ENCODE measurements at places on chromosomes 4 and X.

DNA sequence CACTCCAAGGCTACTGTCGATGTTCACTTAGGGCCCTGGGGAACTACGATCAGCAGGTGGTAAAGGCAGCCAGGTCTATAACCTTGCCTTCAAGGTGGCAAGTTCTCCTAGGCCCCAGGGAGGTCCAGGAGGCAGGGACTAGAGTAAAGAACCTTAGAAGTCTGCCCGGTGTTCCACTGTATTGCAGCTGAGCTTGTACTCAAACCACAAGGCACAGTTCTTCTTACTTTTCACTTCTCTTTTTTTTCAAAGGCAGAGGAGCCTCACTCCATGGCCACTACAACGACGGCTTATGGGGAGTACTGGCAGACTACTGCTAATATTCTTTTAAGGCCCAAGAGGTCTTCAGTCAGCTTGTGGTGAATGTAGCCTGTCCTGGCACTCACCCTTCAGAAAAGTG lies 78.8 kb upstream of the GPR174 start:
- DNase-seq: no peak

GRCh38 chr4:8774071-8774470 lies 97.6 kb downstream of the HMX1 start:
- no peak for DNase-seq

GRCh38 chrX:13254870-13255269 lies 65.0 kb downstream of the ATXN3L start:
- DNase-seq: no peak

DNA sequence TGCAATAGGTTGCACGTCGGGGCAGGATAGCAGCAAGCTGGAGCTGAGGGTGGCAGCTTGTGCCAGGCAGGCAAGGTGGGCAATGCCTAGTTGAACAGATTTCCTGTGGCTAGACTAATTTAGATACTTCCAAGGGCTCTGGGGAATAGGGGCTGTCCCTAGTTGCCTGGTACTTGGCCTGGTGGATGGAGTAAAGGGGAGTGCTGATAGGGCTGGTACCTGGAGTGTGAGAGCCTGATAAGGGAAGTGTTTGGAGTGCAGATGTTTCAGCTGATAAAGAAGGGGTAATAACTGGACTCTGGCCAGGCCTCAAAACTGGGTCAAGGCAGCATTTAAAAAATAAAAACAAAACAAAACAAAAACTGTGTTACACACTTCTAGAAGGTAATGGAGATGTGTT lies 665.5 kb downstream of the CCSER1 start:
- DNase-seq: no peak

DNA sequence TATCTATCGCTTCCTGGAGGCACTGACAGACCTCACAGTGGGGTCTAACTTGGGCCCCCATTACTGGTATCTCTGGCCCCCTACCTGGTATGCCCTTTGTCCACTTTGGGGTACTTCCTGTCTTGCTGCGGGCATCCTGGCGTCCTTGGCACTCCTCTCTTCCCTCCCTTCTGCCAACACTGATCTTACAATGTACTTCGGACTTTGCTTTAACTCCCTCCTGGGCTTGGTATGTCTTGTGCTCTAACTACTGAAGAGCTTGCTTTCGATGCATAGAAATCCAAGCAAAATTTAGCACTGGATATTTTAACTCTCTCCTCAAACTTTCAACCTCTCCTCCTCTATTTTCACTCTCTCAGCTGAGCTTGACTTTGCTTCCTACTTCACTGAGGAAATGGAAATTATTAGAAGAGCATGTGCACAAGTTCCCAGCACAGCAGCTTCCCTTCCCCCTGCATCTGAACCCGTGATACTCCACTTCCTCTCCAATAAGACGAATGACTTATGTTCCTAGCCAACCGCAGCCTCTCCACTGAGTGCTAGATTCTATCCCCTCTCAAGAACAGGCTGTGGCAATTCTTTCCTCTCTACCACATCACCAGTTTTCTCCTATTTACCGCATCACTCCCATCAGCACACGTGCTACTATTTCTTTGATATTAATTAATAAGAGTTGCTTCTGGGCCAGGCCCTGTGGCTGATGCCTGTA lies 52.9 kb downstream of the SUPT20HL2 start:
- peak; percentile 40 for DNase-seq

DNA sequence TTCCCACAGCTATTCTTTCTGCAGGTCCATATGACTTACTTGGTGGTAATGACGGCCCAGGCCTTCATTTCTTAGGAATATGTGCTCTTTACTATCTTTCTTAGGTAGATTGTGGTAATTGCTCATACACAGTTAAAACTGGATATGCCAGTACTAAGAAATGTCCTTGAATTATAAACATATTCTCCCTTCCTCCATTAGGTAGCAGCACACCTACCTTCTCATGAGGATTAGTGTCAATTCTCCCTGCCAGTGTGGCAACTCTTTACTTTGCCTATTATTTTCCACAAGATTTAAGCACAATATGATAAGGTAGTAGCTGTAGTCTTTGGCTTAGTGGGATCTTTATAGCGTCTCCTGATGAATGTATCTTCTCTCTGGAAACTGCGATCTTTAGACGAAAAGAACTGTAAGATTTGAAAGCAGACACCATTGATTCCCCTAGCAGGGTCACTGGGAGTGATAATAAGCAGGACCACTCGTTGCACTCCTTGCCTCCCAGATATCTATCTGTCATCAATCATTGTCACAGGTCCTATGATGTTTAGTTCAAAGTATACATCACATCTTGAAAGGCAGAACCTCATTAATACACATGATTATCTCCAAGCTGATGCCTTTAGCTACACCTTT lies 1240.7 kb downstream of the C4orf33 start:
- no peak for DNase-seq

GRCh38 chr4:8010618-8011017 lies 71.0 kb upstream of the AFAP1 start:
- DNase-seq: peak; percentile 80

- no peak for DNase-seq
These were observed 36.0 kb downstream of the INTU start for GRCh38 chr4:127668770-127669169.

DNA sequence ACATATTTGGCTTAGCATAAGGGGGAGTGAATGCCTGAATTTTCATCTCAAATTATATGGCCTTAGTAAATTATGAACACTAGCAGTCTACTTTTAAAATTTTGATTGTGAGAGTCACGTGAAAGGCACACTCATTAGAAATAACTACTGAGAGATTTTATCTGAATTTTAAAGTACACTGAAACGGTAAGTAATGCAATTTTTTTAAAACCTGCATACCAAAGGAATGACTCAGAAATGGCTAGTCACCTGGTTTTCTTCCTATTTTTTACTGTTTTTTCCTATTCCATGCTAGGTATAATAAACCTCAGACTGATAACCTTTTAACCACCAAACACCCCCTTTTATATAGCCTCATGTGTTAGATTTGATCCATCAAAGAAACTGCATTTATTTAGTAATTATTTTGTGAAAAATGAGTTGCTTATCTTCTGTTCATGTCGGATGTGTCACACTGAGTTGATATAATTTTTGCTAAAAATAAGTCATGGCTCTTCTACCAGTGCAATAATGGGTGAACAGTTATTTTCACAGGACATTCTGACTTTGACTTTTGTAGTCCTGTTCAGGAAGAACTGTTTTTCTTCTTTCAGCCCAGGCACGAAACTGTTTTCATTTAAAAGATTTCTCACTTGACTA lies 40.4 kb downstream of the CPEB2 start:
- DNase-seq: peak; percentile 29

- no peak for DNase-seq
These were observed 171.8 kb downstream of the TLL1 start for GRCh38 chr4:166044871-166045270.

GRCh38 chrX:107541244-107541643 lies 87.1 kb upstream of the PRPS1 start:
- peak; percentile 19 for DNase-seq

DNA sequence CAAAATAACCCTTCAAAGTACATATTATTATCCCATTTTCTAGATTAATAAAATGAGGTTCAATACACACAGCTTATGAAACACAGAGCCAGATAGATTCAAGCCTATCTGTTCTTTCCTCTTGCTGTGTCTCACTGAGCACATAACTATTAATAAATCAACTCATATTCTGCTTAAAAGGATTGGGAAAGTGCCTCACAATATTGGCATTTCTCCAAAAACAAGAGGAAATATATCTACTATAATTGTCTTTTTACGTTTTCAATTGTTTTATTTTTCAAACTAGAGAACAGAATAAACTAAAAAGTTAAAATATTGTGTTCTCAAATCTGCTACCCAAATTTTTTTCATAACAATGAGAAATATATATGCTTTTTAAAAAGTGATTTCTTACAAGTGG lies 15.8 kb downstream of the DCHS2 start:
- no peak for DNase-seq

DNA sequence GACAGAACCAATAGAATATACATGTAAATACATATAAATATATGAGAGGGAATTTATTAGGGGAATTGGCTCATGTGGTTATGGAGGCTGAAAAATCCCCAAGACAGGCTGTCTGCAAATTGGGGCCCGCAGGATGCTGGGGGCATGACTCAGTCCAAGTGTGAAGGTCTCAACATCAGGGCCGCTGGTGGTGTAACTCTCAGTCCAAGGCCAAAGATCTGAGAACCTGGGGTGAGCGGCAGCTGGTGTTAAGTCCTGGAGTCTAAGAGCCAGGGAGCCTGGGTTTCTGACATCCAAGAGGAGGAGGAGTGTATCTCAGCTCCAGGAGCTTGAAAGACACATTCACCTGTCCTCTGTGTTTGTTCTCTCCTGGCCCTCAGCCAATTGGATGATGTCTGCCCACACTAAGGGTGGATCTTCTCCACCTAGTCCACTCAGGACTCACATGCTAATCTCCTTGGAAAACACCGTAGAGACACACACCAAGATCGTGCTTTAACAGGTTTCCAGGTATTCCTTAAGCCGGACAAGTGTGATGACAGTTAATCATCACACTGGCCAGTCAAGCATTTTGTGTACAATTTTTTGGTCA lies 28.9 kb downstream of the TIGD2 start:
- DNase-seq: peak; percentile 19

- DNase-seq: peak; percentile 61
These were observed 73.3 kb downstream of the FRYL start for GRCh38 chr4:48706736-48707135.

DNA sequence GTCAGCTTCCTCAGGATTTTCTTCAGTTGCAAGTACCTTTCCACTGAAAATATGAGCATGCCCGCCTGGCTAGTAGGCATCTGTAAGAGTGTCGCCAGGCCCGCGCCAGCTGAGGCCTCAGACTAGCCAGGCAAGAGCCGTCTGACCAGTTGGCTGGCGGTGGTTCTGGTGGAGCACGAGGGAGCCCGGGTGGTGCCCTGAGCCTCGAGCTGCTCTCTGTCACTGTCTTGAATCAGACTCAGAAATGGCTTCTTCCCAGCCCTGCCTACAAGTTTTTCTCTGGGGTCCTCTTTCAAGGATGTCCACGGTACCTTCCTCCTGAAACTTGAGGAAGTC lies 11.9 kb downstream of the GRPEL1 start:
- no peak for DNase-seq

DNA sequence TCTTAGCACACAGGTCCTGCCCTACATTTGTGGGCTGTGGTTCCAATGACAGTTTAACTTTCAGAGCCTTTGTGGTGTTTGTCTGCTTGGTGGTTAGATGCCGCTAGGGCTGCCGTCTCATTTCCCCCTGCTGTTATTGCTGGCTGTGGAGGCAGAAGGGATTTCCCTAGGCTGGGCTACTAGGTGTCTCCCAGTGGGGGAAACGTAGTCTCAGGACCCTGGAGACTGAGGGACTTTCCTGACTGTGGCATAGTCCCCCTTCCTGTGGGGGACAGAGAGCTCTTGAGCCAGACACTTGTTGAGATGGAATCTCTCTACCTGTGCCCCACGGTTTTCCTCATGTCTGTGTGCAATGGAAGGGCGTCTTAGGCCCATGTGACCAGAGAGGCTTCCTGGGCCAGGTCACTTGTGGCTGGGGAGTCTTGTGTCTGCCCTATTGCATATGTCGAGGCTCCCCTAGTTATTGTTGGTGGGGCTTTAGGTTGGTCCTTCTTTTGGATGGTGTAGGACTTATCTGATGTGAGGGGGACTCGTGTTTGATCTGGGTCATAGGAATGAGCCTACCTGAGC lies 68.2 kb downstream of the ARHGAP10 start:
- DNase-seq: no peak

DNA sequence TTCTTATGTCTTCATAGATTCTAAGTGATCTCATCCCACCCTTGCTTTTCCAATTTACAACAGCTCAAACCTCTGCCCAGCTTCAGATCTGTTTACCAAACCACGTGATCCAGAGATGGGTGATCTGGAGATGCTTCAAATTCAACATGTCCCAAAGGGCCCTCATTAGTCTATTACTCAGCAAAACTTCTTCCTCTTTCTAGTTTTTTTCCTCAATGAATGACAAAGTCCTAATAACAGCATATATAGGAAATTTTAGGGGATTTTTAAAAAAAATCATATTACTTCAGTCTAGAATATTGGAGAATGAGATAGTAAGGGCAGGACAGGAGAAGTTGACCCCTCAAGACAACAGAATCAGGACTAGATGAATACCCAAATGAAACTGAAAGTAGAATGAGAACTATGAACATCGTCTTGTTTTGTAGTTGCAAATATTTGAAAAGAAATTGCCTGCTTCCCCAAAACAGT lies 127.1 kb downstream of the CFAP299 start:
- no peak for DNase-seq

DNA sequence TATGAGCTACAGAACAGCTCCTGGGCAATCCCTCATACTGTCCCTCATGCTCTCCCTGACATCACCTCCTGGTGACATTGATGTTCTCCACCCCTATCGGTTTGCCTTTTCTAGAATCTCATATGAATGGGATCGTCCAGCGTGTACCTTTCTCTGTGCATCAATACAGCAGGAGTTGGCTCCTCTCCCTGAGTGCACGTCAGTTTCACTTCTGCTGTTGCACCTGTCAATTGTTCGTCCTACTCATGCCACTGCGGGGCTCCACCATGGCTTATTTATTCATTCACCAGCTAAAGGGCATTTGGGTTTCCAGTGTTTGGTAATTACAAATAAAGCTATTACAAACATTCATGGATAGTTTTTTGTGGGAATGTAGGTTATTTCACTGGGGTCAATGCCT lies 269.1 kb upstream of the ZFP42 start:
- no peak for DNase-seq

DNA sequence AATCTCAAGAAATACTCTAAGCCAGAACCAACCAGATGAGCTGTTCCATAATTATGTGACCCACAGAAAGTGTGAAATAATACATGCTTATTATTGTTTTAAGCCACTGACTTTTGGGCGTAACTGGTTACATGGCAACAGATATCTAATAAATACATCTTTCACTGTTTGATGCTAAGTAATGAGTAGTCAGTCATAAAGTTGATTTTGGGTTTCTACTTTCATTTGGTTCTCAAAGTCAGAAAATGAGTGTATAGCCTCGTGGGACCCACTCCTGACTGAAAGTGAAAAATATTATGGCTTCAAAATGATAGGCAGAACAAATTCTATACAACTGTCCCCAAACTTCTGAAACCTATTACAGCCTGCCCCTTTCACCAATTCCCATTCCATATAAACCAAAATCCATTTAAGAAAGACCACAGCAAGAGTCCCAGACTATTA lies 88.0 kb upstream of the CBR4 start:
- DNase-seq: no peak

Data from large intestine (tissue), 12 donors.